Stimulated activated CD8-positive, alpha-beta memory T cell treated with anti-CD3 and anti-CD28 coated beads, Interleukin-15, amount 100 ng/mL, for 4 hours (primary cell): ENCODE measurements at places on chromosomes 3 and 15.

DNA sequence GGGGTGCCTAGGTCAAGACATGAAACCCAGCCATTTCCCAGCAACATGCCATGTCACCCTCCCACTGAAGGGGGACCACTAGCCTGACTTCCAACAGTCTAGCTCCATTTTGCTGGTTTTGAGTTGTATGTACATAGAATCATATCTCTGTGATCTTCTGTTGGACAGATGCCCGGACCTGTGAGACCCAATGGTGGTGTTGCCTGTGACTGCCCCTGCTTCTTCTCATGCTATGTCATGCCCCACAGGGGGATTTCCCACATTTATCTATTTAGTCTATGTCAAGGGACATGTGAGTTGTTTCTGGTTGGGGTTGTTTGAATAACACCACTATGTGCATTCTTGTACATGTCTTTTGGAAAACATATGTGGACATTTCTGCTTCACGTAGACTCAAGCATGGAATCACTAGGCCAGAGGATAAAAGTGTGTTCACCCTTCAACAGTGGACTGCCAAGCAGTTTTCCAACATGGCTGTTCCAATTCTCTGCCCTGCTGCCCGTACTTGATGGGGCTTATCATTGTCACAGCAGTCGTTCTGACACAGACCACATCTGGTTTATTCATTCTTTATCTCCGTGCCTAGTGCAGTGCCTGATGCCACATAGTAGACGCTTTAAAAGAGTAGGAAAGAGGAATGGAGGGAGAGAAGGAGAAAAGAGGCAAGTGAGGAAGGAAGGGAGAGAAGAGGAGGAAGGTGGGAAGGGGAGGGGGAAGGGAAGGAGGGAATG lies 114.4 kb downstream of the TPRA1 start:
- DNase-seq, result no peak

DNA sequence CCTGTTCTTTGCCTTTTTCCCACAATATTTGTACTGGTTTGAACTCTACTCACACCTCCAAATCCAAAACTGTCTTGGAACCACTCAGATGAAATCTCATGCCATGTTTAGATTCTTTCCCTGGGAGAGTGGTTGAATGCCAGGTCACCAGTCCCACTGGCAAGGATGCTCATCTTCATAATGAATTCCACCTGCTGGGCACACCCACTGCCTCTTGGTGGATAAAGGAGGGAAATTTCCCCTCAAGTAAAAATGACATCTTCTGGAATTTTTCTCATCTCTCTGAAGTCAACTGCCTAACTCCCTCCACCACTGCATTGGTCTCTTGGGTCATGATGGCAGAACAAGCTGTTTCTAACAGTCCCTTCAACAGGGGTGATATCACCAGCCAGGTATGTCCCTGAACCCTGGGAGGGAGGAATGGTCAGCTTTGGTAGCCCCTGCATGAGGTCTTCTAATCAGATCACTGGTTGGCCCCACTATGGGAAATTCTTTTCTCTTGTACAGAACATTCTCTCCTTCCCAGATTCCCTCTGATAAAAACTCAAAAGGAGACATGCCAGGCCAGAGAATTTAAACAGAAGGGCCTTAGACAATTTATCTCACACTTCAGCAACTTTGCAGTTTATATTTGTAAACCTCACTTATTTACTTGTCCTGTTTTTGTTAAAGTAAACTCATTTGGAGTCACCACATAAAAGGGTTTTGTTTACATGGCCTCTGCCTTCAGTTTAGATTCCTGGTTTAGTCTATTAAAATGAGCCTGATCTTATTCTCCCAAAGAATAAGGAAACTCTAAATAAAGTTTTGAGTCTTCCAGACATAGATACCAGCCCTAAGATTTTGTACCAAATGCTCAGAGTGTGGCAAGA lies 143.4 kb downstream of the WNT5A start:
- DNase-seq, result no peak

GRCh38 chr15:88621789-88622604 lies 857 bp downstream of the AEN start:
- no peak for DNase-seq

DNA sequence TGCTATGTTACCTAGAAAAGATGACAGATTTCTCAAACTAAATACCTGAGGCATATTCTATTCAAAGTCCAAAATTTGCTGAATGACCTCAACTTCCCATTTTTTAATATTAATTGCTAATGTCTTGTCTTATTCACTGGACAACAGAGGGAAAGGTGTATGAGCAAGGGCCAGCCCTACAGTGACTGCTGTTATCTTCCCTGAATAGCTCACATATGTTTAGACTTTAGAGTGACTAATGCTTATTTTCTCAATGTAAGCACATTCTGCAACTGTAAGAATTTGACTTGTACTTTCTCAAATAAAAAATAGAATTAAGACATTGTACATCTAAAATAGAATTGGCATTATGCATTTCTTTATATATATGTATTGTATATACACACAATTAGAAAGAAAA lies 26.5 kb upstream of the AADACL2 start:
- DNase-seq, result no peak

- DNase-seq, result no peak
Observed at GRCh38 chr3:115626006-115626409, 2.7 kb downstream of the GAP43 start.

DNA sequence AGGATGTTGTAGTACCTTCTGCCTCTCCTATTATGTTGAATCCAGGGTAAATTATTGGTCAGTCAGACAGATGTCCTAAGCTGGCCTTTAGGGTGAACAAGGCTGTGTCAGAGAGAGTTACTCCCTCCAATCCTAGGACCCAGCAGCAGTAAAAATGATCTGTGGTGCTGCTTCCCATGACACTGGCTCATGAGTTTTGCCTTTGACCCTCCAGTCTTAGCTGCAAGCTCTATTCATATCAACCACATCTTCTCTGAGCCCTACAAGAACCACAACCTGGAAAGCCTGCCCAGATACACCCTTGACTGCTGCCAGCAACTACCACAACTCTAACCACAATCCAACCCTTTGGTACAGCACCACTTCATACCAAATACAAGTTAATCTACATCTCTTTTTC lies 27.2 kb upstream of the PHLDB2 start:
- DNase-seq, result no peak

- DNase-seq, result no peak
Observed at GRCh38 chr3:156808025-156808424, 18.1 kb upstream of the LEKR1 start.

DNA sequence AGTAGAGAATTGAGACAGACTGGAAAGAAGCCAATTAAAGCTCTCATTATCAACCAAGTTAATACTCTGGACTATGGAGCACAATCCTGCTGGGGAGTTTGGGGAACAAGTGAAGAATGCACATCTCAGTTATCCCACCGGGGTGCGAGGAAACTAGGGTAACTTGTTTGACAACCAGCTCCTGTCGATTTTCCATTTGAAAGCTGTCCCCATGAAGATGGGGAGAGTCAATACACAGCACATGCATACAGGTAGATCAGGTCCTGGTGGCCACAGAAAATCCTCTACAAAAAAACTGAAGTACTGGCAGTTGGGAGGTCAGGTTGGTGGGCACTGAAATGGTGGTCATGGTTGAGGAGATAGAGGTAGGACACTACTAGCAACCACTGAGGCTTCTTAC lies 25.7 kb upstream of the GRAMD1C start:
- no peak for DNase-seq

GRCh38 chr3:130345487-130346079 lies at the start of gene COL6A5:
COL6A5 (plus strand) TSS chr3:130345672; CDS start chr3:130373639, 27,967 bp downstream.
- no peak for DNase-seq

GRCh38 chr3:157829786-157830185 lies 276.4 kb downstream of the SHOX2 start:
- no peak for DNase-seq
